SK-N-DZ (cell line): ENCODE measurements at places on chromosomes 4 and X.

DNA sequence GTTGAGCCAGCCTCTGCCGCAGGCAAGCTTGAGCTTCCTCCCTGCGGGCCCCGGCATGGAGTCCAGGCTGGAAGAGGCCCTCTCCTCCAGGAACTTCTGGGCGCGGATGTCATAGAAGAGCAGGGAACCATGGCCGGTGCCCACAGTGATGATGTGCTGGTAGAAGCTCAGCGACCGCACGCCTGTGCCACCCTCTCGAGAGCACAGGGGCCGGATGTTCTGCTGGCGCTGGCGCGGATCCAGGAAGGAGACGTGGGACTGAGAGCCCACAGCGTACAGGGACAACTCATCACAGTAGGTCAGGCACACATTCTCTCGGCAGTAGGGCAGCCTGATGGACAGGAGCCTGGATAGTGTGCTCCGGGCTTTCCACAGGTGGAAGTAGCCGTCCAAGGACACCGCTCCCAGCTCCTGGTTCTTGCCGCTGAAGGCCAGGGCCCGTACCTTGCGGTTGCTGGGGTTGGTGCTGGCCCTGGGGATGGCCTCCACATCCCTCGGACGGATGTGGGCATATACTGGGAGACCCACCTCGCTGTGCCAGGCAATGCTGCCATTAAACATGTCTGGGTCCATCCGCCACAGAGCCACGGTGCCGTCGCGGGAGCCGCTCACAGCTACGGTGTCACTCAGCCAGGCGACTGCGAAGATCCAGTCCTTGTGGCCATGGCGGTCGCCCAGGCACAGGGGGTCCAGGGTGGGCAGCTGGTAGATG, 1.2 kb downstream of the DCAF12L2 start:
- no peak for DNase-seq

DNA sequence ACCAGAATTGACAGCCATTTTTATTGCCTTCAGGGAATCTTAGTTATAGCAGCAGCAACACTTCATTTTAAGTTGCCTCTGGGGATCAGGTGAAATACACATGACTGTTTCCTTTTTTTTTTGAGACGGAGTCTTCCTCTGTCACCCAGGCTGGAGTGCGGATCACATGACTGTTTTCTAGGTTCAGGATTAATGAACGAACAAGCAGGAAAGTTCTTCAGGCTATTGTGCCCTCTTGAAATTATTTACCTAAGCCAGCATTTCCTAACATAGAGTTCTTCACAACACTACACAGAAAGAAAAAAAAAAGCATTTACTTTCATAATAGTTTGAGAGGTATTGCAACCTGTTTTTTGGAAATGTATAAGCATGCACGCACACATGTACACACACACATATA, 2032.8 kb downstream of the PCDH7 start:
- DNase-seq = no peak

- DNase-seq = peak; percentile 1
These were observed 142.9 kb downstream of the ANAPC10 start for GRCh38 chr4:144955104-144955503.

- DNase-seq = no peak
These were observed 239.6 kb downstream of the PARM1 start for GRCh38 chr4:75172551-75172950.

GRCh38 chr4:45865781-45866180, 258.1 kb downstream of the GABRG1 start:
- DNase-seq = no peak

GRCh38 chrX:14864631-14865030, 8.2 kb downstream of the FANCB start:
- DNase-seq = no peak

- DNase-seq = no peak
These were observed 328.8 kb downstream of the BMPR1B start for GRCh38 chr4:95086551-95086950.

- no peak for DNase-seq
These were observed 1024.1 kb downstream of the RPA4 start for GRCh38 chrX:97907791-97908190.

- no peak for DNase-seq
These were observed 14.5 kb downstream of the FHDC1 start for GRCh38 chr4:152950402-152951274.
